CD14-positive monocyte (primary cell): ENCODE measurements at places on chromosomes 6 and 20. TPM values are rescaled to one million over a fixed set of nuclear protein-coding genes. Genes with fewer than 3 reads are reported as not detected.

The ERMARD gene
- polyA plus RNA-seq, result 11.2 TPM

The CGA gene
- polyA plus RNA-seq, result not detected

DNA sequence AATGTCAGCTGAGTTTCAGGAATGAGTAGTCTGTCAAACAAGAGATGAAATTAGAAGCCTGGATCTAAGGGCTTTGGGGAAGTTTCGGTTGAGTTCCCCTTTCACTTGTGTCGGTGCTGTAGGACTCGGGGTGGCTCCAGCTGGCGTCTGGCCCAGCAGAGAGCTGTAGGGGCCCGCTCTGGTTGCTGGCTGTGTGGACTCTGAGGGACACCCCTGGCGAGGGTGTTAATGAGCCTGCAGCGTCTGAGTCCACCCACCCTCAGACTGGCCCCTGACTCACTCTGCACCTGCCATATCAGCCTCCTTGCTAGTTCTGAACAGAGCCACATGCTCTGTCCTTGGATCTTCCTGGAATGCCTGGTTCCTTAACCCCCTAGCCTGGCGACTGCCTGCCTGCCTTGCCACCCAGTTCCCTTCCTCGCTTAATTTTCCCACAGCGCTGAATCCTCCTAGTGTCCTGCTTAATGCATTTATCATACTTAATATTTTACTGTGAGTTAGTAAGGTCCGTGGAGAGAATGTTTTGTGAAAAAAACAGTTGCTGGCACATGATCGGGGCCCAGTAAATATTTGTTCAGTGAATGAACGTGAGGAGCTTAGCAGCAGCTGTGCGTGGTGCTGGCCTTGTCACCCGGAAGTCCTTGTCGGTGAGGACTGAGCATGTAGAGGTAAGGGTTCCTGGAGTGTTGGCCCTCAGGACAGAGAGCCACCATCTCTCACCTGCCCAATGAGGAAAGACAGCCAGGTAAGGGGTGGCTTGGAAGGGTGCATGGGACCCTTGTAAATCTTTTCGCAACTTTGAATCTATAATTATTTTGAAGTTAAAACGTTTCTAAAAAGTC is 1.6 kb downstream of the DNAJC5 start:
- DNase-seq, result peak; percentile 85

DNA sequence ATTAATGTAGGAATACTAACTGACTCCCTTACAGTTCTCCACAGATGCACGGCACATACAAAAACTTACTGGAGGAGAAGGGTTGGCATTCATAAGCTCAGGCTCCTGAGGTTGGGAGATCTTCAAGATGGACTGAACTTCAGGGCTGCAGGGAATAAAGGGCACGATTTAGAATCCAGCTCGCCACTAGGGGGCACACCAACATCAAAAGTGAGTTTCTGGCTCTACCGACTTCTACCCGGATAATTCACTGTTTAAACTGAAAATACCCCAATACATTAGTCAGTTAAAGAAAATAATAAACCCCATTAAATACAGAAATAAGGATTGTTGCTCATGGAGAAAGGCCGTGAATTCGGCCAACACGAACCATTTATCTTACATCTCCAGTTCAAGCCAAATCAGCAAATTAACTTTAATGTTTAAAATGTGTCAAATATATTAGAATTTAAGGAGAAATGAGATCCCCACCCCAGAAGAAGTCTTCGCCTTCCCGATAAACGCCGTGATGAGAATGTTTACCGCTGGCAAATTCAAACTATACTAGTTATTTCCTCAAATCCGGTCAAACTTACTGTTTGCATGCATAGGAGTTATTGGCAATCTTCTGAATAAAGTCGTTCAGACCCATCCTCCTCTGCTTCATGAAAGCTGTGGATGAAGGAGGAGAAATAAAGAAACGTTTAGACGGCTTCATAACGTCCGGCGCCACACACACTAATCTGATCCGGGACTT is 121.7 kb upstream of the SLC2A12 start:
- DNase-seq, result peak; percentile 80

The ARFGEF3 gene
- polyA plus RNA-seq, result not detected

The PTCRA gene
- polyA plus RNA-seq, result 0.27 TPM in 1 of 2 replicates, not detected in the other

The LY6G5B gene
- polyA plus RNA-seq, result 0.17 TPM

DNA sequence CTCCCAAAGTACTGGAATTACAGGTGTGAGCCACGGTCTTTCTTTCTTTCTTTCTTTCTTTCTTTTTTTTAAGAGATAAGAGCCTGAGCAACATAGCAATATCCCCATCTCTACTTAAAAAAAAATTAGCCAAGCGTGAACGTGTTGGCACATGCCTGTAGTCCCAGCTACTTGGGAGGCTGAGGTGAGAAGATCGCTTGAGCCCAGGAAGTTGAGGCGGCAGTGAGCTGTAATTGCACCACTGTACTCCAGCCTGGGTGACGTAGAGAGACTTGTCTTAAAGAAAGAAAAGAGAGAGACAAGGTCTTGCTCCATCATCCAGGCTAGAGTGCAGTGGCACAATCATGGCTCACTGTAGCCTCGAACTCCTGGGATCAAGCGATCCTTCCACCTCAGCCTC is 162.0 kb upstream of the MLN start:
- no peak for DNase-seq

DNA sequence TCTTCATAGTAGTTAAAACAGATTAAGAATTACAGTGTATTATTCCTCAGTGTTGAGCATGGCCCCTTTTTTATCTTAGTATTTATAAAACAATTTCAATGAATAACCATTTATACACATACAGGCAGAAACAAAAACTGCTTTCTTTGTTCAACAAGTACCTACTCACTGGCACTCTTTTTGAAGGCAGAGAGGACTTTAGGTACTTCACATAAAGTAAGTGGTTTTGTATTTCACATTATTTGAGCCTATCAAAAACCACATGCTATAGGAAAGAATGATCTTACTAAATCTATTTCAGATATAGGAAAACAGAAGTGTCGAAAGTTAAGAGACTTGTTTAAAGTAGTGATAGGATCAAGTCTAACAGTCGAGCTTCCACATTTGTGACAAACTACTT is 73.8 kb downstream of the PRKN start:
- no peak for DNase-seq

The PCMT1 gene
- polyA plus RNA-seq, result 262 TPM

The SCUBE3 gene
- polyA plus RNA-seq, result not detected

The SMIM13 gene
- 1.4 TPM for polyA plus RNA-seq

The IL17F gene
- not detected in 2 replicates for polyA plus RNA-seq

DNA sequence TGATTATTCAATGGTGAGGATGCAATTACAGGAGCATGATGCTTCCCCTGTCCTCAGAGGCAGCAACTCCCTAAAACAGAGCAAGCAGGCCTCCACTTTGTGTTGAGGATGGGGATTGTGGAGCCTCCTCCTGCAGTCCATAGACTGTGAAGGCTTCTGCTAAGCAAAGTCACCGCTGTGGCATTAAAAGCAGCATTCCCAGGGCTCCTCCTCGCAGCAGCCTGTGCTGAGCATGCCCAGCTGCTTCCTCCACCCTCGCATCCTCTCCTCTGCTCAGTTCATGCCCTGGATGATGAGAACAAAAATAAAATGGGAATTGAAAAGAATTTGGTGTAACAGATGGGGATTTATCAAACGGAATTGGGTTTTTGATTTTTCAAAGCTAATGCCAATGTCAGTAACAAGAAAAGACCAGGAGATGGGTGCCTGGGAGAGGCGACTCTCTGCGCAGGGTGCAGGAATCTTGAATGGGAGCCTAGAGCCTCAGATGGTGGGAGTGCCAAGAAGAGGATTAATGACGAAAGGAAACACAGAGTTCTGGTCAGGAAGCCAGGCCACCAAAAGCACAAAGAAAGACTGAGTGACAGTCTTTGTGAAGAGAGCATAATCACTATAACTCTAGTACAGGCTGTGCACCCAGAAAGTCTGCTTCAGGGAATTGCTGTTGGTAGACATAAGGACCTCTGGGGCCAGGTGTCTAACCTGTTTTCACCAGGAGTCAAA is 347.6 kb downstream of the TPBG start:
- DNase-seq, result no peak

DNA sequence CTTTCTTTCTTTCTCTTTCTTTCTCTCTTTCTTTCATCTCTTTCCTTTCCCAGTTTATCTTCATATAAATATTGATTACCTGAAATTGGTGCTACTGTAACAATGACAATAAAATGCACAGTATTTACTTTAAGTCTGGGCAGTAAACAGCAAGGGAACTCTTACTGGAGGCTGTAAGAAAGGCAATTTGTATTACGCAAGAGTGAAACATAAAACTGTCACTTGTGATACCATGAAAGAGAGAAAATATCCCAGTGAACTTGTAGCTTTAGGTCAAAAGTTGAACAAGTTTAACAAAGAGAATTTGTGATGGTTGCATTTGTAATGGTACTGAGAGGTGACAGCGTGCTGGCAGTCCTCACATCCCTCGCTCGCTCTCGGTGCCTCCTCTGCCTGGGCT is 80.0 kb downstream of the EYS start:
- DNase-seq, result no peak

GRCh38 chr6:321158-321438 is 28.8 kb downstream of the DUSP22 start:
- no peak for DNase-seq

DNA sequence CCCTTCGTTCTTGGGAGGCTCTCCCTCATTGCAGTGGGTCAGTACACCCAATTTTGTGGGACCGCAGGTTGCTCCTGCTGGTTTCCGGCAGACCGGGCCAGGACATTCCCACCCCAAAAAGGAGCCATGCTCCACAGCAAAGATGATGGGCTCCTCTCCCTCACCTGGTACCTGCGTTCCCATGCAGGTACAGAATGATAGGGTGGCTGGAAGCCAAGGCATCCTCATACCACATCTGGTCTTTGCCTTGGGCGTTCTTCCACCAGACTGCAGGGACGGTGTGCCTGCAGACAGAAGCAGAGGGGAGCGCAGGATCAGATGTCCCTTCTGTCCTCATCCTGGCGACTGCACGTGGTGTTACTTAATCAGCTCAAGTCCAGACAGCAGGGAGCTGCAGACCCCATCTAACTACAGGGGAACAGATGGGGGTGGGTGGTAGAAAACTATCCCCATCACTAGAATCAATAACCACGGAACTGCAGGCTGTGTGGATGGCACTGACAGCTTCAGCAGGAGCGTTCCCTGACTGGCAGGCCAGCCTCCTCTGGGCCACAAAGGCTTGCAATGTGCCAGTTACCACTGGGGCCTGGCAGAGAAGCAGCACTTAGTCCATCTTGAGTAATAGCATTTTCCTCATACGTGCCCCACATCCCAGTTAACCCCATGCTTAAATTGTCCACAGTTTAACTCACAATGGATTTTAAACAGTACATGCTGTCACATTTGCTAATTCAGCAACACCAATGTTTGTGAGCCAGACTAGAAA is 70.4 kb downstream of the ABHD12 start:
- DNase-seq, result no peak

DNA sequence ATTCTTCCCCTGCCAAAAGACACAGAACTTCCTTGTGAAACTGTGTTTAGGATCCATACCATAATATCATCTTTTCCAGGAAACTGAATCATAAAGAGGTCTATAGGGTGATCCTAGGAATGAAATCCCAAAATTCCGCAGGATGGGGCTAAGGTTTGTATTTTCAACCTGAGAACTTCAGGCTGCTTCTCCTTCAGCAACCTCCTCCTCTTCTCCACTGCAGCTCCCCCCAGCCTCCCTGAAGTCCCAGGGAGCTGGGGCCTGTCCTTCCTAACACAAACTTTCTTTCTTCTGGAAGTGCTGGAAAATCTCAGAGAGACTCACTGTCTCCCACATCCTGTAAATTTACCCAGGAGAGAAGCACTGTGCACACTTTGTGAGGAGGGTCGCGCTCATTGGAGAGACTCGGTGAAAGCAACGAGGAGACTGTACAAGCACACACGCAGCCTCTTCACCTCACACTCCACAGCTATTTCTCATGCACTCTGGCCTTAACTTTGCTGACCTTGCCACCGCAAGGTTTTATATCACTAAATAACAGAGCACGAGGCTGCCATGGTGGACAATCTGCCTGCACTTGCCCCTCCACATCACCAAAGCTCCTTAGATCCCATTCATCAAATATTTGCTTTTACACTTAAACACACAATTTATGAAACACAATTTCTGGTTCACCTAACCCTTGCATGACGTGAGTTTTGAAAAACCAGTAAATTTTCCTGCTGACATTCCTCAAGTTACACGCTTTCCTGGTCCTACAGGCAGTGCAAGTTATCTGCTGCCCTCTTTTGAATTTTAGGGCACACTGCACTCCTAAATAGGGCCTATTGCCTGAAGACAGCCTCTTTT is 14.3 kb downstream of the ID4 start:
- DNase-seq, result no peak

- DNase-seq, result no peak
Measured at GRCh38 chr6:42498473-42499128, 46.9 kb upstream of the TRERF1 start.

The TRDN gene
- not detected for polyA plus RNA-seq

DNA sequence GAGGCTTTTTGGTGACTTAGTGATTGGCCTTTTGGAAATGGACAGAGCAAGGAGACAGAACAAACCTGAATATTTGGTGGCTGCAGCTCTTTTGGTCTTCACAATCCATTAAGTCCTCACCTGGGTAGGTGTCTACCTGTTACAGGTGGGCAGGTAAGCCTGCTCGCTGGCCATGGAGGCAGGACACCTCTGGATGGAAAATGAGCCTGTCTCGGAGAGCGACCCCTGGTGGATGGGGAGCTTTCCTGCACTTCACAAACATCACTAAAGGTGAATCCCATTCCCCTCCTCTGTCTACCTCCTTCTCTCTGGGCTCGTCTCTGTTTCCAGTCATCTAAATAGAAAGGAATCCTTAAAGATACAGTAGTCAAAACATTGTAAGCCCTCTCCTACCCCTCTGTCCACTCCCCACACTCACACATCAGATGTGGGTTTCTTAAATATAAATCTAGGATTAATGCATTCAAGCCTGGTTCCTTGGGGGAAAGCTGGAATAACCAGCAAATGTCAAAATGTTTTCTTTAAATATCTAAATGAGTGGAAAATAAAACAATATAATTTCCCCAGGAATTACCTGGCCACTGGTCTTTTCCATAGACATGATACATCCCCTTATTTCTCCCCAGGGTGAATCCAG is 304.9 kb downstream of the CDH26 start:
- peak; percentile 51 for DNase-seq
